Kidney (tissue), 22 donors: ENCODE measurements at places on chromosomes 13 and 19. TPM values are rescaled to one million over a fixed set of nuclear protein-coding genes. Genes with fewer than 3 reads are reported as not detected.

- DNase-seq = no peak
Measured at GRCh38 chr19:47603706-47604565, 5.0 kb upstream of the BICRA start.

DNA sequence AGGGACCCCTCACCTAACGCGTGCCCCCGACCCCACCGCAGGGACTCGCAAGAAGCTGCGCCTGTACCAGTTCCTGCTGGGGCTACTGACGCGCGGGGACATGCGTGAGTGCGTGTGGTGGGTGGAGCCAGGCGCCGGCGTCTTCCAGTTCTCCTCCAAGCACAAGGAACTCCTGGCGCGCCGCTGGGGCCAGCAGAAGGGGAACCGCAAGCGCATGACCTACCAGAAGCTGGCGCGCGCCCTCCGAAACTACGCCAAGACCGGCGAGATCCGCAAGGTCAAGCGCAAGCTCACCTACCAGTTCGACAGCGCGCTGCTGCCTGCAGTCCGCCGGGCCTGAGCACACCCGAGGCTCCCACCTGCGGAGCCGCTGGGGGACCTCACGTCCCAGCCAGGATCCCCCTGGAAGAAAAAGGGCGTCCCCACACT is 4.7 kb upstream of the MYBPC2 start:
- peak; percentile 93 for DNase-seq

The SPIB gene
- 1.1 TPM for total RNA-seq

GRCh38 chr19:55099557-55100506 is 17.6 kb downstream of the PPP1R12C start:
- no peak for DNase-seq

DNA sequence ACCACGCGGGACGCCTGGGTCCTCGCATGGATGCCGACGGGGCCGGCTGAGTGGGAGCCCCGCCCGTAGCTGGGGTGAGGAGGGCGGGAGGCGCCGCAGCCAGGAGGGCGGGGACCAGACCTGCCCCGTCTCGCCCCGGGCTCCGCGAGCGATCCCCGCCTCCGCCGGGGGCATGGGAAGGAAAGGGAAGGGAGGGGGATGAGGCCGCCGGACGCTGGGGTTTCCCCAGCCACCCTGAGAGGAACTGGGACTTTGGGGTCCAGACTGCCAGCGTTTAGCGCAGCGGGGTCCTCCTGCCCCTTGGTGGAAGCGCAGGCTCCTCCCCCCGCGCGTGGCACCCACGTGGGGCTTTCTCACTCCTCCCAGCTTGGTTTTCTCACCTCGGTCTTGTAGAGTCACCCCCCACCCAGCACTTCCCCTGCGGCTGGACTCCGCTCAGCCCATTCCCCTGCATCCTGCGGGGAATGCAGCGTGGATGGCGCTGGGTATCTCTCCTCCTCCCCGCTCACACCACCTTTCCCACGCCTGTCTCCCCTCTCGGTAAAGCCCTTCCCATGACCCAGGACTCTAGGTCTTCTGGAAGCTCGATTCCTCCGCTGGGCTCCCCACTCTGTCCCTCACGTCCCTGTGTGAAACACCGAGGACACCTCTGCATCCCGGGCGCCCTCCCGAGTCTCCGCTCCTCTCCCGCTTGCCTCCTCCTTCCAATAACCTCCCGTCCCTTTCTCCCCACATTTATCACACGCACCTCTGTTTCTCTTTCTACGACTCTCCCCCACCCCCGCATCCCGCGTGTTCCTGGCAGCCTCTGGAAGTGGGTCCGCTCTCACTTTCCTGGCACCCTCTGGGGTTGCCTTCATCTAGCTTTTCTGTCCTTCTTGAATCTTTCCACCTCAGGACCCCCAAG is 2.1 kb downstream of the TGFB1 start:
- peak; percentile 61 for DNase-seq
